ENCODE measurements at places on chromosomes 11 and 22.

GRCh38 chr22:27113211-27113635 is 455.8 kb downstream of the MIAT start:
- no peak for DNase-seq

GRCh38 chr11:18347471-18348125 is 25.2 kb downstream of the GTF2H1 start:
- DNase-seq = no peak

DNA sequence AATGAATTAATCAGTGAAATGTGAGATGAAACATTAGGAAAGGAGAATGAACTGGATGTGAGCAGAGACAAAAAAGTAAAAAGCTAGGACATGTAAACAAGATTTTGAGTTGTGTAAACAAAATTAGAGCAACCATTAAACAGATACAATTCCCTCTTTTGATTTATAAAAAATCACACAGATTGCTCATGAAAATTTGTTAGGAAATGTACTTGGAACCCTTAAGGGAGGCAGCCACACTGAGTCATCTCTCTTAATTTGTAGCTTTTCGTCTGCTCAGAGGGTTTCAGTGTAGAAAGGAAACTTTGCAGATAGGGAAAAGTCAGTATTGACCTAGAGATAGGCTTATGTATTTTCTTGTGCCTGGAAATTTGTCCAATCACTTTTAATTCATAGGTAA is 49.6 kb upstream of the ME3 start:
- DNase-seq = no peak

- DNase-seq = no peak
Measured at GRCh38 chr22:46068181-46068592, 82.1 kb upstream of the PPARA start.

- DNase-seq = no peak
Measured at GRCh38 chr11:124837491-124837856, 27.8 kb upstream of the ROBO3 start.
